NCI-H524 (cell line): ENCODE measurements at places on chromosomes 11 and 22.

GRCh38 chr11:2193099-2193887, 21.7 kb upstream of the TH start:
- no peak for DNase-seq

GRCh38 chr11:101113540-101113939, 16.1 kb downstream of the PGR start:
- no peak for DNase-seq

GRCh38 chr22:19674929-19675253, 39.4 kb upstream of the SEPTIN5 start:
- DNase-seq = no peak

GRCh38 chr11:130330101-130330684, 15.5 kb upstream of the ZBTB44 start:
- no peak for DNase-seq

- no peak for DNase-seq
Measured at GRCh38 chr11:102187416-102188151, 77.3 kb downstream of the YAP1 start.

DNA sequence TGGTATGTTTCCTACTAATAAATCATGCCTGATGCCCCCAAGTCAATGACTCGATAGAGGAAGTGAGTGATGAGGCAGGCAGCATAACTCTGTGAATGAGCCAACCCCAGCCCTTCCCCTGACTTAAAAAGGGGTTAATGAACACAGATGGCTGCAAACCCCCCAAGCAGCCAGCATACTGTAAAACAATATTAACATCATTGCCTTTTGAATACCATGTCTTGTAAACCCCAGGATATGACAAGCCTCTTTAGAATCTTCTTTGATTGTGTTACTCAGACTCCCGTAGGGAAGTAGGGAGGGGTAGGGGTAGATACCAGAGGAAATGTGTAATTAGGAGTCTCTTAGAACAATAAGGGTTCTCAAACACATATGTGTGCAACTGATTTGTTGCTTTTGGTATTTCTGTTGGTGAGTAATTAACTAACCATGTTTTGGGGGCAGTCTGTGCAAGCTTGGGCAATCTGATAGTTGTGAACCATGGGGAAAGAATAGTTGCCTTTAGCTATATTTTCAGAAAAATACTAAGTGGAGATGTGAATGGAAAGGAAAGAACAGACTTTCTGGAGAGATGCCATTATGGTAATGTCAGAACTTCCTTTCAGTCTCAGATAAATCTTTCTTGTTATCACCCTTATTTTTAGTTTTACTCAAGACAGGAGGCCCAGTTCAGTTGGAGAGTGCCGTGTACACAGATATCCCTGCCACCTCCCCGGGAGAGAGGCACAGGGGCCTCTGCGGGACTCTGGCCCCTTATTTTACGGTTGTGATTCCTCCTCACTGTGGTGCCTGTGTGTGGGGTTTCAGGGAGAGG, 701.8 kb downstream of the NTM start:
- no peak for DNase-seq

GRCh38 chr11:99565333-99565732, 544.6 kb downstream of the CNTN5 start:
- DNase-seq = no peak

DNA sequence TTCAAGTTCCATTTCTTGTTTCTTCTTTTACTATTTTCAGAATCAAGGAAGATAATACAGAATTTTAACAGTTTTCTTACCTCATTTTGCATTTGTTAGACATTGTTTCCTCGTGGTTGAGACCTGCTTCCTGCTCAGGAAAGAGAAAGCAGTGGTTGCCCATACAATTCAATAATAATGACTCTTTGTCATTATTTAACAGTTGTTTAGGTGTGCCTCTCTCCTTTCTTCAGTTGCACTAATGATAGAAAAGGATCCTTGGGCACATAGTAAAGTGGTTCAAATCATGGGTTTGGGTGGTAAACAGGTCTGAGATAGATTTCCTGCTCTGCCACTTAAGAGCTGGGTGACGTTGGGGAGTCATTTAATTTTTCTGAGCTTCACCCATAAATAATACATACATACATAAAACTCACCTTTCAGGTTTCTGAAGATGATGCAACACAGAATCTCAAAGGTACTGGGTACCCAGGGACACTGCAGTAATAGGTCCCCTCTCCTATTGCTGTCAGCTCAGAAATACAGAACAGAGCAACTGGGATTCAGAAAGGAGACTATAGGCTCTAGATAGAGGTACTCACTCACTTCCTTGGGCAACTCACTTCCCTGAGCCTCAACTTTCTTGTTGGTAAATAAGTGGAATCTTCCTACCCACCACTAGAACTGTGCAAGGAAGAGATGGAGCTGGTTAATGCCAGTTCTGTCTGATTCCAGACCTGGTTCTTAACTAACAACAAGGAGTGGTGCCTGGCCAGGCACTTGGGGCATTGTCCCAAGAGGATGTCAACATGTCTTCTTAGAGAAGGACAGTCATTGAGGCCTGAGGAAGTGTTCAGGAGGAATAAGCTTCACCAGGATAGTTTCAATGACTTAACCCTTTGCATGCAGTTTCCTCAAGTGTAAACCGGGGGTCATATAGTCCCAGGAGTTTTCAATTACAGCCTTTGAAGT, 34.9 kb downstream of the CD44 start:
- no peak for DNase-seq

- DNase-seq = no peak
Measured at GRCh38 chr11:34495724-34496377, 17.7 kb downstream of the ELF5 start.

- DNase-seq = peak; percentile 12
Measured at GRCh38 chr11:71266114-71266833, 13.9 kb upstream of the SHANK2 start.

DNA sequence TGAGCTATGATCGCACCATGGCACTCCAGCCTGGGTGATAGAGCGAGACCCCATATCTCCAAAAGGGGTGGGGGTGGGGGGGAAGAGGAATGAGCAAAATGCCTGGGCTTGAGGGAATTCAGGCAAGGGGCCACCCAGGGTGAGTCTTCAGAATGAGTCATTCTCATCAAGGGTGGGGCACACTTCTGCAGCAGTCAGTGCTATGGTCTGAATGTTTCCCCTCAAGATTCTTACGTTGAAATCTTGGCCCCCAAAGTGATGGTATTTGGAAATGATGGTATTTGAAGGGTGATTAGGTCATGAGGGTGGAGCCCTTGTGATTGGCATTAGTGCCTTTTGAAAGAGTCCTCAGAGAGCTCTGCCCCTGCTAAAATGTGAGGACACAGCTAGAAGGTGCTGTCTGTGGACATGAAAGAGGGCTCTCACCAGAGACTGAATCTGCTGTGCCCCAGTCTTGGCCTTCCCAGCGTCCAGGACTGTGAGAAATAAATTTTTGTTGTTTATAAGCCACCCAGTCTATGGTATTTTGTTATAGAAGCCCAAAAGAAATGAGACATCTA, 86.4 kb upstream of the THY1 start:
- no peak for DNase-seq

DNA sequence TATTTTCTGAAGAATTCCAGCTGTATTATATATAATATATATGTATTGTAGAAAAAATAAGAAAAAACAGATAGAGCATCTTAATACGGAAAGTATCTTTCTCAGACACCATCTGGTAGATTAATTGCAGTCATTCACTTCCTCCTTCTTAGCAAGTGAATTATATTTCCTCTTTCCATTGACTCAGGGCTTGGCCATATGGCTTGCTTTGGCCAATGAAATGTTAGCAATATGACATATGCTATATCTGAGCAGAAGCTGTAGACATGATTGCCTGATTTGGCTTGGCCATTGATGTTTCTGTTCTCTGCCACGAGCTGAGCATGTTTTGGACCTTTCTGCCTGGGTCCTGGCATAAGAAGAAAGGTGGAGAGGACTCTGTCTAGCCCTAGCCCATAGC, 34.4 kb upstream of the ZBED5 start:
- peak; percentile 40 for DNase-seq

DNA sequence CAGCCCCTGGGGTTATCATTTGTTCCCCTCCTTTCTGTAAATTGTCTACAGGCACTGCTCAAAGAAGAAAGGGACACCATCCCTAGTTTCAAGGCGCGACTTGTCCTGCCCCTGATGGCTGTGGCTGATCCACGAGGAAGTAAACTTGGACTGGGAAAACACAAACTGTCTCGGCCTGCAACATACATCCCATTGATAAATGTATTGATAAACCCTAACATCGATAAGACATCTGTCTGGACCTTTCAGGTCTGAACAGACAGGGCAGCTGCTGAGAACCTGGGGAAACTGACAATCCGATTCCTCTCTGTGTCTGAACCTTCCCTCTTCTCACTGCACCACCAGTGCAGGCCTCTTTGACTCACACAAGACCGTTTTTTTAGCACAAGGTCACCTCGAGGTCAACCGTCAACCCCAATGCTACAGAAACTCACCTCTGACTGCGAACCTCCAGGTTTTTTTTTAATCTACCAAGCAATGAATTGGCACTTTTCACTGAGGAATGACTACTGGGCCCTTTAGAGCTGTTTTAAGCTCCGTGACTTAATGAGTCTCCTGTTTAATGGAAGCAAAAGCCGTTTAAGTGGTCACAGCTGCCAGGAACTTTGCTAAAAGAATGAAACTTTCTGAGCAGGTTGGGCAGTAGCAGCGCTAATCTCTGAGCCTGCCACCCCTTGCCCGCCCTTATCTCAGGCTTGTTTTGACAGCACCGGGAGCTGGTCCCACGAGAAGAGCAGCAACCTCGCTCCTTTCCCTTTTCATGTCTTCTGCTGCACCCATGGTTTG, 203.8 kb upstream of the TMEM45B start:
- peak; percentile 76 for DNase-seq

GRCh38 chr11:68455485-68455884, 5.1 kb upstream of the PPP6R3 start:
- no peak for DNase-seq

DNA sequence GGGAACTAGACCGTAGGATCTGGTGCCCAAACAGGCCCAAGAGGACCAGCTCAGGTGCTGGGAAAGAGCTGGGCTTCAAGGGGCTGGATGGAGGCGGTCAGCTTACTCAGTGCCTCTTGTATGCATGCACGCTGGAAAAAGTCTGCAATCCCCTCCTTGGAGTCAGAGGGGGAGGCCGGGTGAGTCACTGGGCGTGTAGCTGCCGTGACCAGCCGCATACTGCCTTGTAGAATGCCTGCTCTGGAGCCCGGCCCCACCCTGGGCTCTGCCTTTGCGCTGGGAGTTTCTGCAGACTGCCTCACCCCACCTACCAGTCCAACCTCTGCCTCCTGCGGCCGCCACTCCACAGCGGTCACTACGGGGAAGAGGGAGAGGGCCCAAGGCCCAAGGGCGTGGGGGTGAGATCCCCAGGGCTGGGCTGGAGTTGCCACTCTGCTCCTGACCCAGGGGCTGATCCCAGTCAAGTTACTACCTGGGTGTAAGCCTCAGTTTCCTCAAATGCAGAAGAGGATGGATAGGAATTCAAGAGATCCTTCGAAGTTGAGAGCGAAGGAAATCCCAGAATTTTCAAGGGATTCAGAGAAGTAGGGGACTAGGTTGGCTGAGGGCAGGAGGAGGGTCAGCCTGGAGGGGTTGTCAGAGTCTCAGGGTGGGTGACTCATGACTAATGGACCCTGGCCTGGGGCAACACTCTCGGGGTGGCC, 4.2 kb downstream of the MRGPRF start:
- DNase-seq = no peak

GRCh38 chr22:41288245-41288946, 2.4 kb upstream of the RANGAP1 start:
- no peak for DNase-seq

- no peak for DNase-seq
Measured at GRCh38 chr22:46290843-46291785, 5.6 kb upstream of the GTSE1 start.

DNA sequence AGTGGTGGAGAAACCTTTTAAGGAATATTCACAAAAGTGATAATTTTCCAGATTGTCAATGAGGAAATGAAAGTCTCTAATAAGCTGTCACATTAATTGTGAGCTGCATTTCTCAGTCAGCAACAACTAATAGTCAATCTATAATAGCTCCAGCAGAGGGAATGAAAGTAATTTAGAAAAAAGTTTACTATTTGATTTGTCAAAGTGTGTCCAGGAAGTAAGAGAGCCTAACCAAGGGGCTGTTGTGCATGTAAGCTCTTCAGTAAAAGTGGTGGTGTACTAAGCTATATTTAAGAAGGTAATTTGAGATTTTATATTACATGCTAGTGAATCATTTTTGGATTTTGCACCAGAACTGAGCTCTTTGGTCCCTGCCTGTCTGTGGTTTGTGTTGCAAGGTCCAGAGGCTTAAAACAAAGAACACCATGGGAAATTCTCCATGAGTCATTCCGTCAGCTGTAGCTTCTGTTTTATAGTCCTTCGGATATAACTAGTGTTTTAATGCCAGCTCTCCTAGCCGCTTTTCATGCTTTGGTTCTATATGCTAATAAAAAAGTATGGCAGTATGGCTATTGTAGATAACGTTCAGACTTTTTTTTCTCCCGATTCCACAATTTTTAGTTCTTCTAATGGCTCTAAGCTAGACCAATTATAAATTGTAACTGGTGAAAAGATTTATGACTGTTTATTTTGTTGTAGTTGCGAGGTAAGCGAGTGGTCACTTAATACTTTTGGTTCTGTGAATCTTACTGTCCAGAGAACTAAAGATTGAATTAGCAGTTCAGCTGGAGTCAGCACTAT, 64.6 kb downstream of the ARHGEF12 start:
- DNase-seq = no peak
